EH (cell line): ENCODE measurements at places on chromosomes 13 and 19.

GRCh38 chr13:90321281-90321931, 1026.1 kb upstream of the MIR17HG start:
- no peak for DNase-seq

DNA sequence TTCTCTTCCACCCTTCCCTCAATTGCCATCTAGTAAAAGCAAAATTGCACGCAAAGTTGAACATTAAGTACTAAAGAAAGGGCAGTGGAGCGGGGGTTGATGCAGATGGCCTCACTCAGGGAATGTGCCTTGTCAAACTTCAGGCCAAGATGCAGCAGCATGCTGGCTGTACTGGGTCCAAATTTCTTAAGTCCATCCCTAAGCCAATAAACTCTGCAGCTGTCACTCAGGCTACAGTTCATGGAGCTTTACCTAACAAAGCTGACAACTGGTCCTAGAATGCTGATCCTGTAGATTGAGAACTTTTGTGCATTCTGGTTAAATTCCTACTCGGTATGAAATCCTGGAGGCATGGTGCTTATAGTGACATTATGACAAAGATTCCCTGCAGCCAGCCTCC, 88.4 kb downstream of the FOXO1 start:
- no peak for DNase-seq

DNA sequence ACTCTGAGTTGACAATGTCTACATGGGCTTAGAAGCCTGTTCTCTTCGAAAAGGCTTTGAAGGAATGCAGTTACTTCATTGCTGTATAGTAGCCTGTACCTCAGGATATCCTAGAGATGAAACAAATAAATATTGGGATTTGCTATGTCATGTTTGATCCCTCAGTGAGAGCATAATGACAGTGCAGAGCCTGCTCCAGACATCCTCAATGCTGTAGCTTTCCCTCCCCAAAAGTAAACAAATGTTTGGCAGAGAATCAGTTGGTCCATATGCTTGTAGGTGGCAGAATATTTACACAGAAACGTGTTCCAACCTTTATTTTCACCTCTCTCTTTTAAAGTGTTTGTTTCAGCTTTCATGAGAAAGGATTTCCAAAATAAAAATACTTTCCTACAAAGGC, 515.3 kb upstream of the SGCG start:
- DNase-seq = no peak

DNA sequence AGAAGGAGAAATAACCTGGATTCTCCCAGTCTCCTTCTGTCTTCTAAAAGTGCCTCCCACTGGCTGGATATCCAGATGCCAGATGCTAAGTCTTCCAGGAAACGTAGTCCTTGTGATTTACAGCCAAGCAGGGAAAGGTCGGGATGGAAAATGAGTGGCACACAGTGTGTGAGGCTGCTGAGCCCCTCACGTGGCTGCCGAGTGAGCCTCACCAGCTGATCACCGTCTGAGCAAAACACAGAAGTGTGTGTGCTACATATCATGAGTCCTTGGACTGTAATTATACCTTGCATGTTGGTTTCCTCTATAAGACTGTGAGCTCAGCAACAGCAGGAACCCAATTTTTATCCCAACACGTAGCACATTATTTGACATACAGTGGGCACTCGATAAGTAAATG, 15.1 kb downstream of the LHFPL6 start:
- no peak for DNase-seq

- no peak for DNase-seq
These were observed 2.8 kb downstream of the OR2Z1 start for GRCh38 chr19:8724276-8724675.

- no peak for DNase-seq
These were observed 16.1 kb upstream of the BCL3 start for GRCh38 chr19:44732235-44733014.
